Fibroblast of skin of right biceps (primary cell): ENCODE measurements at places on chromosomes 2 and 18.

- no peak for DNase-seq
Measured at GRCh38 chr2:150931451-150931850, 330.2 kb downstream of the RBM43 start.

GRCh38 chr2:27211241-27211942 lies 449 bp upstream of the ATRAID start:
- no peak for DNase-seq

GRCh38 chr2:239302808-239303557 lies 97.8 kb downstream of the HDAC4 start:
- no peak for DNase-seq

- no peak for DNase-seq
Measured at GRCh38 chr2:200961674-200962073, 1.8 kb downstream of the ORC2 start.

DNA sequence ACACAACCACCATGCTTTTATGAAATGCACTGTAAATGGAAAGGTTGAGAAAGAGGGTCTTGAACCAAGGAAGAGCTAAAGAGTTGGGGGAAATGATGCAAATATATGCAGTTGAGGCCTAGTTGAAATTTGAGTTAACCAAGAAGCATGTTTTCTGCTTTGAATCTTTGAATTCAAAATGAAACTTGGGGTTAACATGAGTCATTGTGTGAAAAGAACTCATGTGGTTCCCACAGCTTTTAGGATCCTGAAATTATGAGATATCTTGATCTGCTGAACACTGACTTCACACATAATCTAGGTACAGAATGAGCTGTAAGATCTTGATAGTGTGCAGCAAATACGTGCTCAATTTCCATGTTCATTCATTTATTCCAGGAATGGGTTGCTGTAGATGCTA lies 422.9 kb upstream of the TRIB2 start:
- DNase-seq, result no peak

DNA sequence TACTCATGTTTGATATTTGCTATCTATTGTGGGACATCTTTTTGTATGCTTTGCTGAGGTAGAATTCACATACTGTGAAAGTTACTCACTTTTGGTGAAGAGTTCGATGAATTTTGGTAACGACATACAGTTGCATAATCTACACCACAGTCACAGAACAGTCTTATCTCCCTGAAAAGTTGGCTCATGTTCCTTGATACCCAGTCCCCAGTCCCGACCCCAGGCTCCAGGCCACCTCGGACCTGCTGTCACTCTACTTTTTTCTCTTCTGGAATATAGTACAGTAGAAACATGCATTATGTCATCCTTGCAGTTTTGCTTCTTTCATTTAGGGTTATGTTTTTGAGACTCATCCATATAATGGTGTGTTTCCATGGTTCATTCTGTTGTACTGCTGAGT lies 191.7 kb downstream of the FAM210A start:
- no peak for DNase-seq

DNA sequence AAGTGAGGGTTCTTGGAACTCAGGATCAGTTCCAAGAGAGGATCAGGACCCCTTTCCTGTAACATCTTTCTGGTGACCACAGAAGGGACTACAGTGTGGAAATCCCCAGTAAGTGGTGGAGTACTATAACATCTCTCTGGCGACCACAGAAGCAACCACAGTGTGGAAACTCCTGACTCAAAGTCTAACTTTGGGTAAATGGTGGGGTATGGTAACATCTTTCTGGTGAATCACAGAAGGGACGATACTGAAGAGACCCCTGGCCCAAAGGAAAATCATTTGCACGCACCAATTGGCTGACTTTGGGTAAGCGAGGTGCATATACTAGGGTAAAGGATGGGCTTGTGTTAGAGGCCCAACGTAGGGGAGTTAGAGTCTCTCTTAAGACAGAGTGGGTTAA lies 56.3 kb upstream of the GULP1 start:
- DNase-seq, result no peak

GRCh38 chr2:15840148-15840547 lies 100.2 kb upstream of the MYCN start:
- DNase-seq, result no peak

GRCh38 chr18:59419386-59419785 lies 60.3 kb upstream of the LMAN1 start:
- DNase-seq, result peak; percentile 59

DNA sequence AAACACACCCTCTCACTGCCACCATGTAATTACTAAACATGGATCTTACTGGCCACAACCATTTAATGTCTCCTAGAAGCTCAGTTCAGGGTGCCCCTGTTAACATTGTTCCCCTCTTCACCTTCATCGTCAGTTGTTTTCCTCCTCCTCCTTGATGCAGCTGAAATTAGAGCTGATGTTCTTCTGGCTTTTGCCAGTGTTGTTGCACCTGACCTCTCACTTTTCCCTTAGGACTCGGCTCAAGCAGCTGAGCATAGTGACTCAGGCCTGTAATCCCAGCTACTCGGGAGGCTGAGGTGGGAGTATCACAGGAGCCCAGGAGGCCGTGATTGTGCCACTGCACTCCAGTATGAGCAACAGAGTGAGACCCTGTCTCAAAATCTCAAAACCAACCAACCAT lies 70.8 kb downstream of the ACSL3 start:
- no peak for DNase-seq

DNA sequence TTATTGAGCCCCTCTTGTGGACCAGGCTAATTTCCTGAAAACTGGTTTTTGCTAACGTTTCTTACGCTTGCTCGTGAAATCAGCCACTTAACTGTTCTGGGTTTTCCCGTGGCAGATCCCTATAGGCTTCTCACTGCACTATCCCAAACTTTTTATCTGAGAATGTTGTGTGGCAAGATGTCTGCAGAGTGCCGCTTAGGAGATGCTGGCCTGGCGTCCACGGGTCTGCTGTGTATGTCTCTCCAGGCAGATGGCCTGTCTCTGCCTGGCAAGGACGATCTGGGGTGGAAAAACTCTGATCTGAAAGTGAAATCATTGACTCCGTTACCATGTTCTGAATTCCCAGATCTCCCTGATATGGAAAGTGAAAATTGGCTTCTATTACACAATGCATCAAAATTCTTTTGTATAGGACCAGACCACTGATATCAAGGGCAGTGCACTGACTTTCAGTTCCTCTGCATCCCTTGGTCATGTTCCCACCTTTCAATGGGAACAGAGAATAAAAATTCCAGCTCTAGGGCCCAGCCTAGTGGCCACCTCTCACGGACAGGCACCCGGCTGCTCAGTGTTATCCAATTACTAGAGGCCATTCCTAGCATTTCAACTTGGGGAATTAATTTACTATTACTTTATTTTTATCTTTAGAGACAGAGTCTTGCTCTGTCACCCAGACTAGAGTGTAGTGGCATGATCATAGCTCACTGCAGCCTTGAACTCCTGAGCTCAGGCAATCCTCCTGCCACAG lies 154.6 kb downstream of the ACOXL start:
- DNase-seq, result no peak

DNA sequence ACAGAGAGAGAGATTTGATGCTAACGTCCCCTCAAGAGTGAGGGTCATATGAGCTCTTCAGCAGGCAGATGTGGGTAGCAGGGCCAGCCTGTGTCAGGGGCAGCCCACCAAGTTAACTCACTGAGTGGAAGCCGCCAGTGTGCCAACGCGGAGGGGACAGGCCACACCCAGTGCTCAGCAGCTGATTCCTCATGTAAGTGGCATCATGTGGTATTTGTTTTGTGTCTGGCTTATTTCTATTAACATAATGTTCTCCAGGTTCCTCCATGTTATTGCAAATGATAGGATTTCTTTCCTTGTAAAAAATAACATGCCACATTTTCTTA lies 4.0 kb downstream of the IMP4 start:
- DNase-seq, result no peak

DNA sequence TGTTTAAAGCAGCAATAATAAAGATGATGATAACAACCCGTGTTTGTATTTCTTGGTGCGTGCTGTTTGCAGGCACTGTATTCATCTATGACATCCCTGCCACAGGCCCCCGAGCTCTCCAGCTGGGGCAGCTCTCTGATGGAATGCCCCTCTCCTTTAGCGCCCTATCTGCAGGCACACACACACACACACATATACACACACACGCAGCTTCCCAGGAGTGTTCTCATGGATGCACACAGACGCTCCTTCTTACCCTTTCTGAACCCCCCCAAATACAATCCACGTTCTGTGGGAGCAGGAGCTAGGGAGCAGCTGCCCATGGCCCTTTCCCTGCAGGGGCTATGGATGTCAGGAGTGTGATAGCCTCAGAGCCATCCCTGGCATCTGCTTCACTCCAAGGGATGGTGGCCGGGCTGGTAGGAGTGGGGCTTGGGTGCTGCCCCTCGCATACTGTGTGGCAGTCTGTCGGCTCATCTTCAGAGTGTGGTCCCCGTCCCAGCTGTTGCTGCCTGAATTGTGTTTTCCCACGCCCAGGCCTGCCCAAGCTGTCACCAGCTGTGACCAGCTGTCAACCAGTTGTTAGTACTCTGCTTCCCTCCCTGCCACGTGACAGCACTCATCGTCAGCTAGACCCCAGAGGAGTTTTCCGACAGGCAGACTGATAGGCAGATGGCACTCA lies 50.8 kb upstream of the MYCN start:
- DNase-seq, result no peak

GRCh38 chr18:78976765-78977636 lies 2.6 kb upstream of the SALL3 start:
- no peak for DNase-seq

DNA sequence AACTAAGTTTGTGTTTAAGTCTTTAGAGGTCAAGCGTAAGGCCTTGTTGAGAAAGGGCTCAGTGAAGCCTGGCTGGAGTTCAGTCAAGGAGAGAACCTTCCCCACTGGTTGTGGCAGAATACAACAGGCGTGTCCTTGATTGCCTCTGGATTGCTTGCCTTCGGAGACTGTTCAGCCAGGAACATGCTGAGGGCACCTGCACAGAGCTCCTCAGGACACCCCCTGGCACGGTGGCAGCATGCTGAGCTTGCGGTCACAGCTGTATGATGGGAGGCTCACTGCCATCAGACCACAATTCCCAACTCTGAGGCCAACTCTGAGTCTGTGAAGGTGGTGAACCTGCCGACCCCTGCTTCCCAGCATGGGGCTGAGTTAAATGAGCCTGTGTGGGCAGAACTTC lies 130.0 kb downstream of the LPIN1 start:
- DNase-seq, result no peak

DNA sequence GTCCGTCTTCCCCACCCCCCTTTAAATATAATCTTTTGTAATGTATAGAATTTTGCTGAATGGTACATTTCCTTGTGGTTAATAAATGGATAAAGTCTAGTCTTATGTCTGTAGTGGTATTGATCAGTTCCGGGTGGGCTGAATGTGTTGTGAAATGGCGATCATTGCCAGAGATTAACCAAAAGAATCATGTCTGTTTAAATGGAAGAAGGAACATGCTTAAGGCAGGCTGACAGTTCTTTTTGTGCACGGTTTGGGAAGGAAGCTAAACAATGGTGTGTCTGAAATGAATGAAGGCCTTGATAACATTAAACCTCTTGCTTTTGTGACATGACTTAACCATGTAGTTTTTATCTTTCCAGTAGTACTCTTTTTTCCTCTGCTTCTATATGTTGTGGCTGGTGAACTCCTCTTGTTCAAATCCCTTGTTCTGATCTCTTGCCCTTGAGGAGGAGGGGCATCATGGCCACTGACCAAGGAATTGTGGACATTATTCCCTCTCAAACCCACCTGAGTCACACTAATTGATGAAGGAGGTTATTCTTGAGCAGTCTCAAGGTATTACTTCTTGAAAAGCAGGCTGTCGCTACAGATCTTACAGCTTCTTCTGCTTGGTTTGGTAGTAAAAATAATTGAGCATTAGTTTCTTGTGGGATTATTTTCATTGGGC lies 1.7 kb downstream of the ACVR2A start:
- no peak for DNase-seq

DNA sequence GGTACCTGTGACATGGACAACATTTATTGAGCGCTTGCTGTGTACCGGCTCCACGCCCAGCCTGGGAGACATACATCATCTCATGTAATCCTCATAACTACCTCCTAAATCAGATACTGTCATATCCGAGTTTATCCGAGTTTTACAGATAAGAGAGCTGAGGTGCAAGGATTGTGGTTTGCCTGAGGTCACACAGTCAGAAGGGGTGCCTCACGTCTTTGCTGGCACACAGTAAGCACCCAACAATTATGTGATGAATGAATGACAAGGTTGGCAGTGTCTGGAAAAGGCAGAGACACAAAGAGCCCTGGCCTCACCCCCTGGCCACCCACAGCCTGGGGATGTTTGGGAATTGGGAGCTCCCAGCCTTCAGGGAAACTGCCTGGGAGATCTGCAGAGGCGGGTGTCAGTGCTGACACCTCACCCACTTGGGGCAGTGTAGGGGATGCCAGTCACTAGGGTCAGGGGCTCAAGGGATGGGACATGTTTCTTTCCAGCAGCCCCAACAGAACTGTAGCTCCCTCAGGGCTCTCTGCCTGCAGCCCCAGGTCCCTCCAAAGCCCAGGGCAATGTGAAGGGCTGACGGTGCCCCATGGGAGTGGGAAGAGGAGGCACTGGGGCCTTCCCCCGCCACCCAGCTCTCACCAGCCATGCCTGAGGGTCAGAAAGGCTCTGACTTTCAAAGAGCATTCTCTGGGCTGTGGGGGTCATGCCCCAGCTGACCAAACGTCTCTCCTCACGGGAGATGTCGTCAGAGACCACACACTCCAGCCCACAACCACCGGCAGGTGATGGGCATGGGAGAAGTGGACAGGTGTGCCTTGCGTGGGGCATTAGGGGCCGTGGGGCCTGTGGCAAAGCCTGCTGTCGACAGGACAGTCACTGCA lies 157.5 kb downstream of the ZFP36L2 start:
- no peak for DNase-seq

GRCh38 chr2:219380926-219381325 lies 6.8 kb downstream of the DNPEP start:
- no peak for DNase-seq

- no peak for DNase-seq
Measured at GRCh38 chr2:31282634-31283033, 48.7 kb downstream of the EHD3 start.

GRCh38 chr2:20205915-20206524 lies 18.9 kb downstream of the SDC1 start:
- no peak for DNase-seq

- DNase-seq, result peak; percentile 84
Measured at GRCh38 chr2:107595749-107596148, 230.9 kb upstream of the RGPD4 start.

GRCh38 chr2:170190172-170190571 lies 12.2 kb downstream of the MYO3B start:
- no peak for DNase-seq

GRCh38 chr2:173386021-173386737 lies 31.5 kb downstream of the CDCA7 start:
- no peak for DNase-seq

- DNase-seq, result no peak
Measured at GRCh38 chr2:46512185-46512584, 32.8 kb downstream of the TMEM247 start.
